ENCODE measurements at places on chromosomes 4 and X.

DNA sequence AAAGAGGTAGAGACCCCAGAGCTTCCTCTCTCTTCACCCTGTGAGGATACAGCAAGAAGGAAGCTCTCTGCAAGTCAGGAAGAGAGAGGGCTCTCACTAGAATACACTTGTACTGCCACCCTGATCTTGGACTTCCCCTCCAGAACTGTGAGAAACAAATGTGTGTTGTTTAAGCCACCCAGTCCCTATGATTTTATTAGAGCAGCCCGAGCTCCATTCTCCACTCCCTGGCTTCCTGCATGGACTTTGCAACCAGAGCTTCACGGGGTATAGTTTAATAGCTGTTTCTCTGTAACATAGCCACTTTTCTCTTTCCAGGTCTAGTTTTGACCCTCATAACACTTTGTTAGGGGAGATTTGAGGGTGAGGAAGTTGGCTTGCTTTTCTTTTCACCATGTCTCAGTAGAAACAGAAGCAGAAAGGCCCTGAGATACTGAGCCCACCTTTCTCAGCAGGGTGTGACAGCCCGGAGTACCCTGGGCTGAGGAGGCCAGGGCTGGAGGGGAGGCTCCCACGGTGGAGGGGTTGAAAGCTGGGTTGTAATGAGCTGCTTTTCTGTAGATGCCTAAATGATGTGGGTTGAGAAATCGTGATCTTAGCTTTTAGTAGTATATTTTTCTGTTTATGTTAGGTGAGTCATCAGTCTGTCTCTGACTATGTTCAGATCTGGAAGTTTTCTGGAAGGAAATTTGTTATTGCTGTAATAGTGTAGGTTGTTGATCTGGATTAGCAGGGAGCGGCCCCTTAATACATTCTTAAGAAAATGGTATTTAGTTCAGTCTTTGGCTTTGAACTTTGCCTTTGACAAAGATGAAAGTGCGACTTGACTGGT, 118.6 kb downstream of the PTTG2 start:
- DNase-seq = no peak

DNA sequence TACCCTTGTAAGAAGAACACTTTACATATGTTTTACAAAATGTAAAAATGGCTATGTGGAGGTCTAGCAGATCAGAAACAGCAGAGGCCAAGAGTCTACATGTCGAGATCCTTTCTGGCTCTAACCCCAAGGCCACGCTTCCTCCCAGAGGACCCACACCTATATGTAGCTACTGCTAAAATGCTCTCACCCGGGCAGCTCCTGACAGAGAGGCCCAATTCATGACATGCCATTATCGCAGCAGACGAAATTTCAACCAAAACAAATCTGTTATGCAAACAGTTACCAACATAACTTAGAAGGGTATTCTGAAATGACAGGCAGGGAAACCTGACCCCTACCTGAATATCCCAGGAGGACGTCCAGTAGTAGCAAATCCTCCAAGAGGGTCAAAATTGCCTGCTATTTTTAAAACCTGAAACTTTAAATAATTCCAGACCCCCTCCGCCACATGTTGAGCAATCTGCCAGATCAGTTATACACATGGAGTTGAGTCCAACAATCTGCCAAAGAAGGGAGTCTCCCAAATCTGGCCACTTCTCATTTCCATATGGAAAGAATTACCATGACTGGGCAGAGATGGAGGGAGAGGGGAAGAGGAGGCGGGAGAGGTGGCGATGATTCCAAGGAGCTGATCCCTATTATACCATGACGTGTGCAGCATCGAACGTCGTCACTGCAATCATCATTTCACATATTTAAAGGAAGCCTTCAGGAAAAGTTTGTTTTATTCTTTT, 192.9 kb upstream of the TBL1X start:
- no peak for DNase-seq

DNA sequence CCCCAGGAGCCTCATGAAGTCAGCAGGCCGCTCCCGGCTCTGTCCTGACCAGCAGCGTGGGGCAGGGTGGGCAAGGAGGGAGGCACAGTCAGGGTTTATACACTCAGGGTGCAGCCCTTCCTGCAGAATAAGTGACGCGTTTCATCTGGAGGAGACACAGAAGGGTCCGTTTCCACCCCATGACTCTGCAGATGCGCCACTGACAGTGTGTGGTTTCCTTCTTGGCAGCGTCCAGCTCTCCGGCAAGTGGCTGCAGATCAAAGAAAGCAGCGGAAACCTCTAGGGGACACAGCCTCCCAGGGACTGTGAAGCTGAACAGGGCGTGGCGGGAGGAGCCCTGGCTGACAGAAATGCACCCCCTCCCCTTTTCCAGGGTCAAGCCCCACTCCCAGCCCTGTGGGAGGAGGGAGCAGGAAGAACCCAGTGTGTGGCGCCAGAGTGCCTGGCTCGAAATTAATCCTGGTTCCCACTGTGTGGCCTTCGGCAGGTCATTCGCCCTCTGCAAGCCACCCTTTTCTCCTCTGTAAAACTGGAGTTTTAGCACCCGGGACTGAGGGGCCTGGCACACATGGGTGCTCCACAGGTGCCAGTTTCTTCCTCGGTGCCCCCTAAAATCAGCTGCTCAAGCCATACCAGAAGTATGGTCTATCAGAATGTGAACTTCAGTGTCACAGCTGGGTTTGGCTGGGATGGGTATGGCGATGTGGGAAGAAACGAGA, 17.3 kb upstream of the TBC1D14 start:
- no peak for DNase-seq

DNA sequence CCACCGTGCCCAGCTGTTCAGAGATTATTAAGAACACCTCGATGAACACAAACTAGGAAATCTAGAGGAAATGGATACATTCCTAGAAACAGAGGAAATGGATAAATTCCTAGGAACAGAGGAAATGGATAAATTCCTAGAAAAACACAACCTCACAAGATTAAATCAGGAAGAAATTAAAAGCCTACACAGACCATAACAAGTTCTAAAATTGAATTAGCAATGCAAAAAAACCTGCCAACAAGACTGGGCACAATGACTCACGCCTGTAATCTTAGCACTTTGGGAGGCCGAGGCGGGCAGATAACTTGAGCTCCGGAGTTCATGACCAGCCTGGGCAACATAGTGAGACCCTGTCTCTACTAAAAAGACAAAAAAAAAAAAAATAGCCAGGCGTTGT, 13.1 kb upstream of the IDS start:
- no peak for DNase-seq

DNA sequence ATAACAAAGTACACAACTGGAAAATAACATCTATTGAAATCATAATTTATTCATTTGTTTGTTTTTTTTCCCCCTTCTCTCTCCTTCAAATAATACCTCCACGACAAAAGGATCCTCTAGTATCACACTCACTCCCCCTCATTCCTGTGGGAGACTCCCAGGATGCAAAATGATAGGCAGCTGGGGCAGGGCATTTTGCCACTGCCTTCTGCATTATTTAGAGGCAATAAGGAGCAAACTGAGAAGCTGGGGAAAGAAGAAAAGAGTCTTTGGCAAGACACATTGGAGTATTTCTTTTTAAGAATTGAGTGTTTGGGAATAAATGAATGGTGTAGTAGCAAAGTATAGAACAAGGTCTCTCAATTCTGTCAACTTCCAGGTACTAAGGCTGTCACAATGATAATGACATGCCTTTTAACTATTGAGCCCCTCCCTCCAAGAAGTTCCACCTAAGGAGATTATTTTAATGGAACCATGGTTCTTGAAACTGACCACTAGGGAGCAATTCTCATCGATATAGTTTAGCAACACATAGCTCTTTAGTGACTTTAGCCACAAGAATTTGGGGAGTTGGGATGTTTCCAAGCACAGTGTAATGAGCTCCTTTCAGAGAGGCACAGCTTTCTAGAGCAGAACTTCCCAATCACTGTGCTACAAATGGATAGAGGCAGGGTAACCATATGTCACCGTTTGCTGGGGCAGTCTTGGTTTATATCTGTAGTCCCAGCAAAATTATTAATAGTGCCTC, 303.3 kb downstream of the FRMPD4 start:
- no peak for DNase-seq

All from effector CD8-positive, alpha-beta T cell (primary cell).